Stimulated activated CD8-positive, alpha-beta memory T cell treated with anti-CD3 and anti-CD28 coated beads, Interleukin-2, amount 100 ng/mL, for 1 hour (primary cell): ENCODE measurements at places on chromosomes 13 and 19.

GRCh38 chr13:28258417-28258816 lies 120.1 kb downstream of the PAN3 start:
- DNase-seq, result no peak

DNA sequence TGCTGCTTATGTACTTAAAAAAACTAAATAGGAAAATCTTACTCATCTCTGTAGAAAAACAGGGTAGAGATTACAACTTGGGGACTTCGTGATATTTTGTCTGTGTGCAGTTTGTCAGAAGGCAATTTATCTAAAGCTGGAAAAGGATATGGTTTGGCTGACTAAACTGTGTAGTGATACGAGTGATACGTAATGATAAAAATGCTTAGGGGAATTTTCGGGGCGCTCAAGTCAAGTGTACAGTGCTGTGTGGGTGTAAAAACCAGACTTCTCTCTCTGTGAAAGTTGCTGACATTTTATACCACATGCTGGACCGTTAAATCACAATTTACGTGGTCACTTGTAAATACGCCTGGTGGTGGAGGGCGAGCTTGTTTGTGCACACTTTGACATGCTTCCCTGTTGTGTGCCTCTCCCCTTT lies 221.7 kb downstream of the KCNRG start:
- DNase-seq, result no peak

DNA sequence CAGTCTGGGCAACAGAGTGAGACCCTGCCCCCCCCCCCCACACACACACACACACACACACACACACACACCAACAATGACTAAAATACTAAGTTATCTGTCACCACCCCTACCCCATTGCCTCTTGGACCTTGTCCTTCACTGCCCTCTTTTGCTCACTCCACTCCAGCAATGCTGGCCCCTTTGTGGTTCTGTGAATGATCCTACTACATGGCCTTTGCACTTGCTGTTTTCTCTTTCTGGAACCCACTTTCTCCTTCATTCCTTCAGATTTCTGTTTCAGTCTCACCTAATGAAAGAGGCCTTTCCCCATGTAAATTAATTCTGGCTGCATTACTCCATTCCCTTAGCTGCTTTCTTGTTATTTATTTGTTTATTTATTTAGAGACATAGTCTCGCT lies 2.5 kb upstream of the SAMD4B start:
- no peak for DNase-seq

DNA sequence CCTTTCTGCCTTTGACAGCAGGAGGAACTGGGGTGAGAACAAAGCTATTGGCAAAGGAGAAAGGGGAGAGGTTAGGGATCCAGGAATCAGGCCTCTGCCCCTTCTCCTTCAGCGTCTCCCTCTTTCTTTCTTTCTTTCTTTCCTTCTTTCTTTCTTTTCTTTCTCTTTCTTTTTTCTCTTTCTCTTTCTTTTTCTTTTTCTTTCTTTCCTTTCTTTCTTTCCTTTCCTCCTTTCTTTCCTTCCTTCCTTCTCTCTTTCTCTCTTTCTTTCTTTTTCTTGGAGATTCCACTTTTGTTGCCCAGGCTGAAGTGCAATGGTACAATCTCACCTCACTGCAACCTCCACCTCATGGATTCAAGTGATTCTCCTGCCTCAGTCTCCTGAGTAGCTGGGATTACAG lies 75.6 kb downstream of the TRPM4 start:
- no peak for DNase-seq

DNA sequence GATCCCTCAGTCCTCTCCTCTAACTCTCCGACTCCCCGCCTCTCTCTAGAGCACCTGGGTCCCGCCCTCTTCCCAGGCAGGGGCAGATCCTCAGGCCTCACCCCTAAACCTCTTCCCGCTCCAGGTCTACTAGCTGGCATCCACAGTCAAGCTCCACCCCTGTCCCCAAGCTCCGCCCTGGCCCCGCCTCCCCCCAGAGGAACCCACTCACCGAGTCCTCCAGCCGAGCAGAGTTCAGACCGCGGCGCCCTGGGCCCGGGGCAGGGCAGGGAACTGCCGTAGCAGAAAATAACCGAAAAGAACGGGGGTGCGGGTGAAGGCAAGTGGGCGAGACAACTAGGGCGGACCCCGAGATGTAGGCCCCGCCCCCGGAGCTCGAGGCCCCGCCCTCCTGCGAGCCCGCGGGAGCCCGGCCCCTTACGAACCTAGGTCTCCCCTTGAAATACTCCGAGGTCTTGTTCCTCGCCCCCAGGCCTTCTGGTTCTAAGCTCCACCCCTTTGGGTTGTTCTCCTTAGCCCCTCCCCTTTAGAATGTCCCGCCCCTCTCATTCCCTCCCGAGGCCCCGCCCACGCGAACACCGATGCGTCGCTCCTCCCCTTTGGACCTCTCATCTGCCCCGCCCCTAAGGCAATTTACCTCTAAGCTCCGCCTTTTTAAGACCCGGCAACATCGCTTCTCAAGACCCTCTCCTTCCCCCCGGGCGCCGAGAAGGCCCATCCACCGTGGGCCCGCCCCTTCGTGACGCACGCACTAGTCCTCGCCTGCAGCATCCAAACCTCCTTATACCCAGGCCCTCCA lies at the start of gene GGN:
TSS of gene GGN (minus strand) at position 485 of the 799 bp plus-strand sequence. CDS start 773 bp downstream, outside the sequence.
- peak; percentile 57 for DNase-seq

DNA sequence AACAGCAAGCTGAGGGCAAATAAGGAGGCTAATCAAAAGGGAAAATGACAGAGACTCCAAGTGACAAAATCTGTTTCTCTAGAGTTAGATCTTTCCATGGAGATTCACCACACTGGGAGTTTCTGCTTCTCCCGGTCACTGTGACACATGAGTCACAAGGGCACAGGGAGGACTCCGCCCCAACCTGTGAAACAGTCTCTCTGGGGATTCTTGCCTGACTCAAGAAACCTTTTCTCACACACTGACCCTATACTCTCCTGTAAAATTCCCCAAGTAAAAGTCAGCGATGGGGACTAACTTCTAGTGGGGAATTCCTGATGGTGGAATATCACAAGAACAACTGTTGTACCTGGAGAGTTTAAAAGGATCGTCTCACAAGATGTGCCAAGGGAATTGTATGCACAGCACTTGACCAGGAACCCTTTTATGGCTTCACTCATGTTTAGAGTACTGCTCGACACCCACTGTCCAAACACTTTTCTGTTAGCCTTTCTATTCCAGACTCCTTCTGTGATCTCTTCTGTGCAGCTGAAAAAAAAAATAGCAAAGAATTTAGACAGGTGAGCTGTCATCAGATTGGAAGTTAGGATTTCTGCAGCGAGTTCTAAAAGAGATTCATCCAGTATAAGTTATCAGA lies 46.8 kb upstream of the URAD start:
- no peak for DNase-seq

DNA sequence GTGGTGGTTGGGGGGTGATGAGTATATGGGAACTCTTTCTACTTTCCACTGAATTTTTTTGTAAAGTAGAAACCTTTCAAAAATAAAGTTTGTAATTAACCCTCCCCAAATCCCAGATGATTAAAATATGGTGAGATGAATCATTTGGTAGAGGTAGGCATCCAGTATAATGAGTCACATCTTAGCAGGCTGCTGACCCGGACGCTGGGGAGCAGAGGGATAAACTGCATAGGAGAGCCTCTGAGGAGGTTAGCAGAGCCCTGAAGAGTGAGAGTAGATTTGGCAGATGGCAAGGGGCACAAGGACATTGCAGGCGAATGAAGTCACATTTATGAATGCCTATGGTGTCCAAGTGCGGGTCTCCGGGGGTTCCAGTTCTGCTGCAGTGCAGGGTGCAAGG lies 293.8 kb downstream of the FGF9 start:
- DNase-seq, result no peak

- DNase-seq, result peak; percentile 93
Observed at GRCh38 chr19:2050991-2051772, at the start of gene MKNK2. TSS of gene MKNK2 (minus strand) at chr19:2051244. CDS start at chr19:2050851, 393 bp downstream.

DNA sequence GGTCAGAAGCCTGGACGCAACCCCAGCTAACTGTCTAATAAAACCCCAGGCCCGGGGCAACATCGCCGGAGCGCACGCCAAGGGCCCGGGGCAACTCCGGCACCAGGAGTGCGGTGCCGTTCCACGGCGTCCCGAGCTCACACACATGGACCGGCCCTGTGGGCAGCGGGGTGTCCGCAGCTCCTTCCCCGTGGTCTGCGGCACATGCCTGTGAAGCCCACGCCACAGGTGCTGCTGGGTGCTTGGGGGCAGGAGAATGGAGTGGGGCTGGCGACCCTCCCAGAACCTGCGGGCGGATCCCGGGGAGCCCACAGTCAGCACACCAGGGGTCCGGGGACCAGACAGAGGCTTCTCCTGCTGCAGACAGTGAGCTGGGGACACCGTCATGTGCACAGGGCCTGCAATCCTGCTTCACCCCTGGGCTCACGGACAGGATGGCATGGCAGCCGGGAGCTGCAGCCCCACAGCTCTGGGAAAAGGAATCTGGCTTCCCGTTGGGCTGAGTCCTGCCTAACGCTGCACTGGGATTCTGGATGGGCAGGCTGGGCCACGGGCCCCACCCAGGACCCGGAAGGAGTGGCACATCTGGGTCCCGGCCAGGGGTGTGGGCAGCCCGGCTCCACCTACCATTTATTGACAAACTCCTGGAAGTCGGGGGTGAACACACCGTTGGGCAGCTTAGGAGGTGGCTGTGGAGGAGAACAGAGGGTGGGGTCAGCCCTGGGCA lies 28.2 kb upstream of the ZBTB7A start:
- DNase-seq, result no peak

DNA sequence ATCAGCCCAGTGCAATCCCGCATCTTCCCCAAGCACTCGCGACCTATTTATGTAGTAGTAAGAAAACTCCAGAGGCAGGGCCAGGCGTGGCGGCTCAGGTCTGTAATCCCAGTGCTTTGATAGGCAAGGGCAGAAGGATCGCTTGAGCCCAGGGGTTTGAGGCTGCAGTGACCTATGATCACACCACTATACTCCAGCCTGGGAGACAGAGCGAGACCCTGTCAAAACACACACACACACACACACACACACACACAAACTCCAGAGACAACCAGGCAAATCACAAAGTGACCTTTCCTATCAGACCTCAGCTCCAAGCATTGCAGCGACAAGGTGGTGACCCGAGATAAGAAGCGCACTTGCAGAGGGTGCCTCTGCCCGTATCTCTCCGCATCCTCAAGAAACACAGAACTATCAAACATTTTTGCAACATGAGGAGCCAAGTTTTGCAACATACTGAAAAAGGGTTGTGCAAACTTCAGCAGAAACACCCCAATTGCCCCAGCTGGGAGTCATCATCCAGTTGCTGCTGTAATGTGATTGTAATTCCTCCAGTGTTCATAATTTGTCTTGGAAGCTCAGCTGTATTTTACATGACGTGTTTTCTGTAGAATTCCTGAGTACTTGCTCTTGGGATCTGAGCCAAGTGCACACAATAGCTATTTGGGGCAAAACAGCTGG lies 8.7 kb upstream of the KLF2 start:
- DNase-seq, result no peak

DNA sequence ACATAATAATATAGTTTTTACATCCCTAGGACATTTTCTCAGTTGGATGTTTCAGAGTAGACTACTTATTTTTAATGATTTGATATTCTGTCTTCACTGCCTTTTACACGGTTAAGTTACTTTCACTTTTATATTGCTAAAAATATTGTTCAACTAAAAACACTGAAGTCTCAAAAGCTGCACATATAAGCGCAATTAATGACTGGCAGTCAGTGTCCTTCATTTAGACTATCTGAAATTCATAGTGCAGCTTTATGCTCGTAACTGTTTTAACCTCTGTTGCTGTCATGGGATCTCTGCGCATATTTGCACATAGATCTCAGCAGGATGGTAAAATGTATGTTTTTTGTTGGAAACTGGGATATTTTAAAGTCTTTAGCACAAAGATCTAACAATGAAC lies 864.3 kb downstream of the SLITRK6 start:
- no peak for DNase-seq

GRCh38 chr13:44932171-44932849 lies 57.0 kb downstream of the NUFIP1 start:
- DNase-seq, result no peak

DNA sequence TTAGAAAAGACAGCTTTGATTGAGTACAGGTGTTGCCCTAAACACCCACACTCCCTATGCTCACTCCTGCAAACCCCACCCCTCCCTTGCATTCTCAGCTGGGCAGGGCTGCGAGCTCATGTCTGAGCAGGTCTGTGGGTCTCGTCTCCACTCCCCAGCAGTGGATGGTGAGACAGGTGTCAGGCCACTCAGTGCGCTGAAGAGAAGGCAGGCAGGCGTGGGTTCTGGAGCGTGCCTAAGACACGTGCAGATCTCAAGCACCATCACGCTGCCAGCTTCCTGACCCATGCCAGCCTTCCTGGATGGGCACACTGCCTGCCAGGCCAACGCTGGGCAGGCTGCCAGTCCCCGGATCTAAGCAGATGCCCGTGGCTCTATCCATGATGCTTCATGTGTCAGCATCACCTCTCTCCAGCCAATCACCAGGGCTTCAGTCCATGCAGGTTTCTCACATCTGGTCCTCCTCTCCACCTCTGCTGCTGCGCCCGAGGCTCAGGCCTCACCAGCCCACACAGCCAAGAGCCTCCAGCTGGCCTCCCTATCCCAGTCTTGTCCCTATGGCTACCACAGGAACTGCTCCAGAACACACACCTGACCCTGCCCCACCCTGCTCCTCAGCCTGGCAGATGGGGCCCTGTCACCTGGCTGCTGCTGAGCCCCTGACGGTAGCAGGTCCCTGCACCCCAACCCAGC lies 42.6 kb downstream of the EPS15L1 start:
- DNase-seq, result no peak

DNA sequence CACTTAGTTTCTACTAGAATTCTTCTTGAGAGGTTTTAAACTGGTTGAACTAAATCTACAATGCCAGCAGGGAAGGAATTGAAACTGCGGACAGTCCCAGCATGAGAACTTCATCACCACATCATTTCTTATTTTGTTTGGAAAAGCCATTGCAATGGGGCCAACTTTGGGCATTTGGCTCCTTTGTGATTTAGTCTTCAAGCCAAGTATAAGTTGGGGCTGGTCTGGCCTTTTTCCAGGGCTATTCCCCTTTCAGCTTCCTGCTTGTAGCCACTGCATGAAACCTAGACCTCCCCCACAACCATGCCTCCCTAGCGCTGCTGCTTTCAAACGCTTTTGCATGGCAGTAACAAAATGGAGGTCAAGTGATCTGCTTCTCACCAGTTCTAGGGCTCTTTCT lies 142.3 kb downstream of the RGCC start:
- DNase-seq, result no peak

- no peak for DNase-seq
Observed at GRCh38 chr13:87376081-87376480, 295.1 kb upstream of the SLITRK5 start.

- no peak for DNase-seq
Observed at GRCh38 chr13:84077271-84077670, 195.0 kb upstream of the SLITRK1 start.

- no peak for DNase-seq
Observed at GRCh38 chr19:7138402-7138801, 68.9 kb downstream of the ZNF557 start.
